Activated CD4-positive, alpha-beta T cell treated with anti-CD3 and anti-CD28 coated beads for 36 hours (primary cell): ENCODE measurements at places on chromosomes 1 and 21. TPM values are rescaled to one million over a fixed set of nuclear protein-coding genes. Genes with fewer than 3 reads are reported as not detected.

Gene IL10
- 1.6 TPM for total RNA-seq

Gene FMOD
- total RNA-seq = 0.87 TPM

Gene FYB2
- not detected for total RNA-seq

Gene YBEY
- total RNA-seq = 20.6 TPM

Gene LHX8
- not detected for total RNA-seq

- no peak for DNase-seq
Measured at GRCh38 chr1:109181085-109181806, 32.5 kb upstream of the SARS1 start.

GRCh38 chr1:40742363-40743061 is 41.1 kb upstream of the KCNQ4 start:
- DNase-seq = peak; percentile 60

DNA sequence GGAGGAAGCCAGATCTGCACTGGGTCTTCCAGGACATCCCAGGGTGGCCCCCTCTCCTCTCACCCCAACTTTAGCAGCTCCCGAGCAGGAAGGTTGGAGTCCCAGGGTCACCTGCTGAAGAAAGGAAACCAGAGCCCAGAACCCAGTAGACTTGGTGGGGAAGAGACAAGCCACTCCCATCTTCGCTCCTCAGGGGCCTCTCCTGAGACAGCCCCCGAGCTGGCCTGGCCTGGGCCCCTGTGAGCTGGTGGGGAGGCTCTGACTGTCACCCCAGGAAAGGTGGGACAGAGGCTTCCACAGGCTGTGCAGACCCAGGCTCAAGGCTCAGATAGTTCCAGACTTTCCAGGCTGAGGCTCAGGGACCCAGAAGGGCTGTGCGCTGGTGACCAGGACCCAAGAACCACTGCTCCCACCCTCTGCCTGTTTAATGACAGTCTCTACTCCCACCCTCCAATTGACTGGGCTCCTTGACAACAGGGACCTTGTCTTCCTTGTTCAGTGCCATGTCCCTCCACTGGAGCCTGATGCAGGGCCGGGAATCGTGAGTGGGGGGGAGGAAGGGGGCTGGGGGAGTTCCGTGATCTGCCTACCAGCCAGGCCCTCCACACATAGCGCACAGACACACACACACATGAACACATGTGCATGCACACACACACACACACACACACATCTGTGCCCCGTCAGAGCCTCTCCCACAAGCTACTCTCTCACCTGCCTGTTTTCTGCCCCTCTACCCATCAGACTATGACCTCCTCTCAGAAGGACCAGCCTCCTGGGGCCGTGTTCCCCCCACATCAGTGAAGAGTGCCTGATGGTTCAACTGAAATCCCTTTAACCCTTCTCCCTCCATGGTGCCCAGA is 401.2 kb downstream of the MATN1 start:
- no peak for DNase-seq

DNA sequence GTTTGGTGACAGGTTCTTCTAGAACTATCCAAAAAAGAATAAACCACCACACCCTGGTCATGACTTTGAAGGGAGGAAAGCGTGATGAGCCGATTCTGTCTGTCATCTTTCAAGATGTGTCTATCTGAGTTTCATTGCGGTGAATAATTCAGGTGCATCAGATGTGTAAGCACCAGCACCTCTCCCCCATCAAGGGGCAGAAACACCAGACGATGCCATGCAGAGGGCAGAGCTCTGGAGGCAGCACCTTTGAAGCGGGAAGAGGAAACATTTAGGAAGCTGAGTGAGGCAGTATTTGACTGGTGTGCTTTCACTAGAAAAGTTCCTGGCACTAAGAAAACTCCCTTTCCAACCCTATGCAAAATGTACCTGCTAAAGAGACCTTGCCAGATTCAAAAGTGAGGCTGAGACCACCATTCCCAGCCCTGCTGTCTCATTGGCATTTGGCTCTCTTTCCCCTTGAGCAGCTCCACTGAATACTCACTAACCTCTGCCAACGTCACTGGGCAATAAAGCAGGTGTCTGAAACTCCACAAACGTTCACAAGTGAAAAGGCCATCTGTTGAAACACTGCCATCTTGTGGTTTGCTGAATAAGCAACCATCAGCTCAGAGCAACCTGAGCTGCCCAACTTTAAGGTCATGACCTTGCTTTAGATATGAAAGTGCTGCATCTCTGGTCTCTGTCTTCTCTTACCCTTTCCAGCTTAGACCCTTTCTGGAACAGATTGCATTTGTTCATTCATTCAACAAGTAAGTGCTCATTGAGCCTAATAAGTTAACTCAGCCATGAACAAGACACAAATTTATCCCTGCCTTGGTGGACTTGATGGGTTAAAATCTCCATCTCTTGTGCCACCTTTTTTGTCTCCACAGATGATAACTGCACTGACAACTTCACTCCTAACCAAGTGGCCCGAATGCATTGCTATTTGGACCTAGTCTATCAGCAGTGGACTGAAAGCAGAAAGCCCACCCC is 228.6 kb downstream of the PAPPA2 start:
- peak; percentile 20 for DNase-seq

DNA sequence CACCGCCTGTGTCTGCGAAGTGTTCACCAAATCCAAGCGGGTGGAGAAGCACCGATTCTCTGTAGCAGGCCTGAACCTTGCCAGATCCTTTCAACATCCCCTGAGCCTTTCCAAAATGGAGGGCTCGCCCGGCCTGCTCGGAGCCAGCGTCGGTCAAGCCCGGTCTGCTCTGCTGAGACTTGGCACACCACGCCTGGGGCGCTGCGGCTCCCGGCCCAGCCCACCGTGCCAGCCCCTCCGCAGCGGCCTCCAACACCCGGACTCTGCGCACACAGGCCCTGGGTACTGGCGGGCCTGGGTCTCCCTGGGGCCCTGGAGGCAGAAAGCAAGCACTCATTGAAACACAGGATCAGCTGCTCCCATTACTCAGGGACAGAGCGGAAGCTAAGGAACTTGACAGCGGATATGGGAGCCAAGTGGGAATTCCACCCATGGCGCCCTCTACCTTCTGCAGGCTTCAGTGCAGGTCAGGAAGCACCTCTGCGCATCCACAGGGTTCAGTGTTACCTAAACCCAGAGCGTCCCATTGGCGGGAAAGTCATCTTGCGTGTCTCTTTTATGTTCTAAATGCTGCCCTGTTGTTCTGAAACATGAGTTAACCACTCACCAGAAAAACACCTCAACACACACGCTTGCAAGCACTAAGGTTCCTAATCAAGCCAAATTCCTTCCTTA is 159.9 kb downstream of the ZBTB18 start:
- DNase-seq = no peak

DNA sequence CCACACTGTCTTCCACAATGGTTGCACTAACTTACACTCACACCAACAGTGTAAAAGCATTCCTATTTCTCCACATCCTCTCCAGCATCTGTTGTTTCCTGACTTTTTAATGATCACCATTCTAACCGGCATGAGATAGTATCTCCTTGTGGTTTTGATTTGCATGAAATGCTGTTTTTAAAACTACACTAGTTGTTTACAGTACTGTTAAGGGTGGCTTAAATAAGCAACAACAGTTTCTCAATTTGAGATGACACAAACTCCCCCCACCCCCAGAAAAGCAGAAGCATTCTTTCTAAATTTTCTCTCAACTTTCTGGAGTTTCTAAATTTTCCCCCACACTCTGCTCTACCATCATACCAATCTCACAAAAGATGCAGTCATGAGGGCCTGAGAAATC is 7.1 kb upstream of the SLAMF7 start:
- DNase-seq = no peak

- no peak for DNase-seq
Measured at GRCh38 chr1:94527447-94528031, 14.0 kb downstream of the F3 start.

DNA sequence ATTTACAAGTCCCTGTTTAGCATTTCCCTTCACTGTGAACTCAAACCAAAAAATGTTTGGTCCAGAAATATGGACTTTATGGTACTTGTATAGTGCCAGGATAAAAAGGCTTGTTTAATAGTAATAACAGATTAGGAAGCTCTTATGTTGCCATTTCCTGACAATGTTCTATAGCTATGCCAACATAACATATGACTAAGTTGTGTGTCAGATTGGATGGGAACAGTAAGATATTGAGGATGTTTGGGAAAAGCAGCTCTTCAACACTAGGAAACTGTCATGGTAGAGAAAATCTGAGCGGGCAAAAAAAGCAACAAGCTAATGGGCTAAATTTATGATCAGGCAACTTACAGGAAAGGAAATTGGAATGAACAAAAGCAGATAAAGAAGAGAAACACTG is 287.1 kb upstream of the ADGRL4 start:
- no peak for DNase-seq
